ENCODE measurements at places on chromosomes 4 and X. TPM values are rescaled to one million over a fixed set of nuclear protein-coding genes. Genes with fewer than 3 reads are reported as not detected.

GRCh38 chr4:83926950-83927349 is 391.0 kb downstream of the GPAT3 start:
- H3K27me3 ChIP-seq, result no peaks in the 10 kb centered on the region
- H3K4me1 ChIP-seq, result no peaks in the 10 kb centered on the region

DNA sequence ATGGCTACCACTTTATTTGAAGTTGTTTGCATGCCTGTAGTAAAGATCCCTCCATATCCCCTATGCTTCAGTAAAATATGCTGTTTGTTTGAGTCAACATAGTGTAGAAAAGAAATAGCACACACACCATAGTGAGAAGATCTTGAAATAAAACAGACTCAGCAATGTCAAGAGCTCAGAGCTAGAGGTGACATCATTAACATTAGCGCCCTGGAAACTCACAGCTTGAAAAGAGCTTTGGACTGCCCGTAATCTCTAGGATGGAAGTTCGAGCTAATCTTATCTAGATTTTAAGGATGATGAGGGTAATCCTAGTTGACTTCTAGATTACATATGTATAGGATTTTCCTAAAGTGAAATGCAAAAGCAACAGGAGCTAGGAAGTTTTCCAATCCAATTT is 275.6 kb downstream of the SMARCA1 start:
- H3K27me3 ChIP-seq, result no peaks in the 10 kb centered on the region
- H3K4me1 ChIP-seq, result no peaks in the 10 kb centered on the region
- DNase-seq, result no peak

- no peak overlapping the region for H3K27ac ChIP-seq
- H3K27me3 ChIP-seq, result no peaks in the 10 kb centered on the region
- no peak overlapping the region for H3K4me3 ChIP-seq
- no peak for DNase-seq
- H3K36me3 ChIP-seq, result no peaks in the 10 kb centered on the region
Observed at GRCh38 chr4:64465263-64465662, 56.0 kb upstream of the TECRL start.

DNA sequence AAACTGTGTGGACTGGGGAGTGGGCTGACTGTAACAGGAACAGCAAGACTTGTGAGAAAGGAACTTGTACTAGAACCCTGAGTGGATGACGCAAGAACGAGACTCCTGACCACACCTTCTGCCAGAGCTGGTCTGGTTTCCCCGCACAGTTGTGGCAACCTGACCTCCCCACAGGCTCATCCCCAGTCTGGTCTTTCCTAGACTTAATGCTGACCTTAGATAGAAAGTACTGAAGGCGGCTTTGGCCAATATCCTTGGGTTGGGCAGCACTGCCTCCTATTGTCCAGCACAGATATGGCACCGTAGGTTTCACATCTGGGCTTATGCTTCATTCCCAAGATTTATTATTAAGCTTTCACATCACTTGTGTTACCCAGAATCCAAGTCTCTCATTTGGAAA is 137.8 kb upstream of the FRG1 start:
- H3K4me3 ChIP-seq, result no peak overlapping the region
- H3K27ac ChIP-seq, result no peak overlapping the region
- no peak for DNase-seq
- no peaks in the 10 kb centered on the region for H3K27me3 ChIP-seq
- H3K4me1 ChIP-seq, result no peaks in the 10 kb centered on the region
- H3K36me3 ChIP-seq, result peaks cover 5% of the 10 kb centered on the region

DNA sequence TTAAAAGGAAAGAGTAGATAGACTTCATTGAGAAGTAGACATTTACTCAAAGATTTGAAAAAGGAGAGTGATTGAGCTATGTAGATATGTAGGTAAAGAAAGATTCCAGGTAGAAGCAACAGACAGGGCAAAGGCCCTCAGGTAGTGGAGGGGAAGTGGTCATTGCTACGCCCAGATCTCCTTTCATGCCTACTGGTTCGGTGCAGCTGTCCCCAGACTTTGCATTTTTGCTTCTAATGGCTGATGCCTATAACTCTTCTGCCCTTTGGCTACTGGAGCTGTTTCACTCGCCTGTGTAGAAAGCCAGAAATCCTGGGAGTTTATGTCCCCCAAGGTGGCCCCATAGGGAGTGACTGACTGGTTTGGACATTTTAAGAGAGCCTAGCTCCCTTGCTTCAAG is 16.9 kb upstream of the ARMCX2 start:
- peaks cover 4% of the 10 kb centered on the region for H3K4me1 ChIP-seq
- no peaks in the 10 kb centered on the region for H3K36me3 ChIP-seq
- H3K27me3 ChIP-seq, result no peaks in the 10 kb centered on the region
- H3K27ac ChIP-seq, result no peak overlapping the region
- no peak overlapping the region for H3K4me3 ChIP-seq

- no peaks in the 10 kb centered on the region for H3K4me1 ChIP-seq
- no peak overlapping the region for H3K4me3 ChIP-seq
- no peak for DNase-seq
- peaks cover 14% of the 10 kb centered on the region for H3K27me3 ChIP-seq
- no peaks in the 10 kb centered on the region for H3K36me3 ChIP-seq
Observed at GRCh38 chr4:81807386-81807785, 335.7 kb upstream of the RASGEF1B start.

DNA sequence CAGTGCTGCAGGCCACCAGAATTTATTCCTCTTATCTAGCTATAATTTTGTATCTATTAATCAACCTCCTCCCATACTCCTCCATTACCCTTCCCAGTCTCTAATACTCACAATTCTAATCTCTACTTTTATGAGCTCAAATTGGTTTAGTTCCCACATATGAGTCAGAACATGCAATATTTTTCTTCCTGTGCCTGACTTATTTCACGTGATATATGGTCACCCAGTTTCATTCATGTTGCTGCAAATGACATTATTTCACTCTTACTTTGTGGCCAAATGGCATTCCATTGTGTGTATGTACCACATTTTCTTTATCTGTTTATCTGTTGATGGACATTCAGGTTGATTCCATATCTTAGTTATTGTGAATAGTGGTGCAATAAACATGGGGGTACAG is 483.5 kb downstream of the ACTRT1 start:
- no peak overlapping the region for H3K27ac ChIP-seq
- no peak for DNase-seq
- no peaks in the 10 kb centered on the region for H3K36me3 ChIP-seq
- H3K4me1 ChIP-seq, result peaks cover 5% of the 10 kb centered on the region
- H3K27me3 ChIP-seq, result no peaks in the 10 kb centered on the region

- H3K27ac ChIP-seq, result no peak overlapping the region
- no peak overlapping the region for H3K4me3 ChIP-seq
- H3K36me3 ChIP-seq, result no peaks in the 10 kb centered on the region
- DNase-seq, result no peak
- no peaks in the 10 kb centered on the region for H3K4me1 ChIP-seq
Observed at GRCh38 chr4:180794333-180794732, 1448.9 kb upstream of the TENM3 start.

GRCh38 chr4:82044141-82044993 is 329.4 kb downstream of the HNRNPD start:
- peak overlapping the region; percentile 60 for H3K4me3 ChIP-seq
- peaks cover 81% of the 10 kb centered on the region for H3K27me3 ChIP-seq
- peak; percentile 64 for DNase-seq

DNA sequence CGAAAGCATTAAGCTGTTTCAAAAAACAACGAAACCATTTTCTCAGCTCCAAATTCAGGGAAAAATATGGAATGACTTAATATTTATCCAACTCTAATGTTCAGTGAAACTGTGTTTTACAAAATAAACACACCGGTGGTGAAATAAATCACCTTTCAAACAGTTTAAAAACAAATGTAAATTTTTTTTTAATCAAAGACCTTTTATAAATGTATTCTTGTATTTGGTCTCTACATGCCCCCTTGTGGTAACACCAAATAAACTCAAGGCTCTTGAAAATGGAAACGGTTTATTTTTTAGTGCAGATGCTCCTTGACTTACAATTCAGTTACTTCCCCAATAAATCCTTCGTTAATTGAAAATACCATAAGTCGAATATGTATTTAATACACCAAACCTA is 45.8 kb upstream of the ITM2A start:
- no peaks in the 10 kb centered on the region for H3K4me1 ChIP-seq
- H3K4me3 ChIP-seq, result no peak overlapping the region
- H3K36me3 ChIP-seq, result no peaks in the 10 kb centered on the region

GRCh38 chr4:7915875-7916242 is 23.8 kb downstream of the AFAP1 start:
- no peak overlapping the region for H3K4me3 ChIP-seq
- H3K4me1 ChIP-seq, result peaks cover 17% of the 10 kb centered on the region
- no peak overlapping the region for H3K27ac ChIP-seq
- H3K36me3 ChIP-seq, result no peaks in the 10 kb centered on the region

DNA sequence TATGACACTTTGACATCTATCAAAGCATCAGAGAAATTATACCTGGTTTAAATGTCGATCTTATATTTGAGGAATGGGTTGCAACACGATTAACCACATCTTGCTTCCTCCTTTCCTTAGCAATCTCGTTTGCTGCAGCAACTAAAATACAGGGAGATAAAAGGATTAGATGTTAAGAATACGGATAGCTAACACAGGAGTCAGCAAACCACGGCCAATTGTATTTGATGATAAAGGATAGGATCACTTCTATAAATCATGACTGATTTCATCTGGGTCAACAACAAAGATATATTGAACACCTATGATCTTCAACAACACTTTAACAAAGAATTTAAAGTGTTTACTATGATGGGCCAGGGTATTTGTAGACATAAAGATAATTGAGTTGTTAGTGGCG is 5.0 kb downstream of the MAP7D3 start:
- H3K36me3 ChIP-seq, result peaks cover 9% of the 10 kb centered on the region
- peaks cover 10% of the 10 kb centered on the region for H3K4me1 ChIP-seq
- DNase-seq, result no peak

DNA sequence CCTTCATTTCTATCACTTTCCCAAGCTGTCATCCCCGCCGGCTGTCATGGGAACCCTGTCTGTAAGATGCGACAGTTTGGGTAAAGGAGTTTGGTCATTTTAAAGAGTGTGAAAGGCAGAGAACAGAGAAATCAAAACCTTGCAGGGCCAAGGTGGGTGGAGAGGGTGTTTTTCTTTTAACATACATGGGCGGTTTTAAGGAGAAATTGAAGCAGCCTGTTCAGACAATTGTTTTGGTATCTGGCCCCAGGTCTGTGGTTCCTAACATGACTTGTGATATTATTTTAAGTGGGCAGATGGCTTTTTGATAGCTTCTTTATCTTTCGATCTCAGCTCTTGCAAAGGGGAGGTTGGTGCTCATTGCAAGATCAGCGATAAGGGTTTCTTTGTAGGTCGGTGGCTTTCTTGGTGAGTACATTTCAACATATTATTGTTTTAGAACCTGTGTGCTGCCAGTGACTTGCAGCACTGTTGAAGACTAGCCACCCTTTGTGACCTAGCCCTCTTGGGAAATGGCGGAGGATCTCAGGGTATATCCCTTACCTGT is 3.7 kb downstream of the PPP1R3F start:
- peak overlapping the region; percentile 3 for H3K4me3 ChIP-seq
- peaks cover 44% of the 10 kb centered on the region for H3K4me1 ChIP-seq
- H3K27me3 ChIP-seq, result no peaks in the 10 kb centered on the region
- DNase-seq, result no peak
- H3K36me3 ChIP-seq, result peaks cover 5% of the 10 kb centered on the region

DNA sequence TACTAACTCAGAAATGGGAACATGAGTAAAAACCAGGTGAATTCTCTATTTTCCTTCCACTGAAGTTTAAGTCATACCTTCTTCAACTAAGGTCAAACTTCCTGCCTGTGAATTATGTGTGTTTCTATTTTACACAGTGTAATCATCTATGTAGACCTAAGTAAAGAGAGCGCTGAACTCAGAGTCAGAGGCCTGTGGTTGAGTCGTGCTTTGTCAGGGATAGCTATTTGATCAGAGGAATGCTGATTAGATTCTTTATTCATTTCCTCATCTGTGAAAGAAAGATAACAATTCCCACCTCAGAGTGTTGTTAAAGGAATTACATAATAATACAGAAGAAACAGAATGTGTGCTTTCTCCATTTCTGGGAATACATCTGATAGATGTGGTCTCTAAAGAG is 654.1 kb downstream of the STIM2 start:
- no peaks in the 10 kb centered on the region for H3K36me3 ChIP-seq
- H3K27ac ChIP-seq, result no peak overlapping the region
- no peak for DNase-seq
- no peaks in the 10 kb centered on the region for H3K27me3 ChIP-seq

GRCh38 chr4:124144238-124144654 is 568.3 kb downstream of the ANKRD50 start:
- peak overlapping the region; percentile 14 for H3K27ac ChIP-seq
- H3K4me1 ChIP-seq, result peaks cover 29% of the 10 kb centered on the region
- no peak overlapping the region for H3K4me3 ChIP-seq
- no peaks in the 10 kb centered on the region for H3K27me3 ChIP-seq
- DNase-seq, result no peak

DNA sequence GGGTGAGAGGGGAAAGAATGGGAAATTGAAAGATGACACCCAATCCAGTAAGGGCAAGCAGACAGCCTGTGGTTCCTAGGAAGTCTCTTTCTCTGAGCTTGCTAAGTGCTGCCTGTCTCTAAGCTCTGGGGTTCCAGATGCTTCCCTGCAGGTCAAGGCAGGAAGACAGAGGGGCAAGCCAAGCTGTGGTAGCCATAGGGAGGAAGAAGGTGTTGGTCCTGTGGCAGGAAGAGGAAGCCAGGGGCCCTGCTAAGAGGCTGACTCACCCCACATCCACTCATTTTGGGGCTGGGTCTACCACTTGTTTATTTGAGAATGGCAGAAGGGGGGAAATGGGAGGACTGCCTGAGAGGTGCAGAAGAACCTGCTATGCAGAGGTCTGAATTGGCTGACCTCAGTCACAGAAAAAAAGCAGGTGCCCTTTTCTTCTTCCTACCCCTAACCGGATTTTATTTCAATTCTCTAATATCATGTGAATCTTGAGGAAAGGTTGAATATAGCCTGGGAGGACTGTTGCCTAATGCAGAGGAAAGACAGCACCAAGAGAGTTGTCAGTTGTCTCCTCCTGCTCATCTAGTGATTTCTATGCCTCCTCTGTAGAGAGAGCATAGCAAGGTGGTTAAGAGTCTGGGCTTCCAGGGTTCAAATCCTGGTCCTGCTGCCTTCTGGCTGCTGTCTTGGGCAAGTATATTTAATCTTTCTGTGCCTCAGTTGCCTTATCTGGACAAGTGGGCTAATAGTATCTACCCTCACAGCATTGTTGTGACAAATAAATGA is 27.4 kb downstream of the HOPX start:
- DNase-seq, result no peak
- no peaks in the 10 kb centered on the region for H3K36me3 ChIP-seq
- H3K27ac ChIP-seq, result no peak overlapping the region
- peaks cover 76% of the 10 kb centered on the region for H3K27me3 ChIP-seq

Gene PITX2
- 0.77 TPM for total RNA-seq

Gene CT45A9
- not detected for total RNA-seq

Gene TMEM128
- 28.4 TPM for total RNA-seq

Gene CDX4
- not detected for total RNA-seq

Gene NPNT
- total RNA-seq, result not detected

Gene POLN
- total RNA-seq, result 5.6 TPM

Gene VGLL1
- total RNA-seq, result not detected

Gene TEX13B
- not detected for total RNA-seq

Gene LUZP4
- total RNA-seq, result not detected

Gene CFAP99
- not detected for total RNA-seq

Gene BLOC1S4
- 25.1 TPM for total RNA-seq

Gene ZFYVE28
- 1.4 TPM for total RNA-seq
